ENCODE measurements at places on chromosomes 5 and 9.

DNA sequence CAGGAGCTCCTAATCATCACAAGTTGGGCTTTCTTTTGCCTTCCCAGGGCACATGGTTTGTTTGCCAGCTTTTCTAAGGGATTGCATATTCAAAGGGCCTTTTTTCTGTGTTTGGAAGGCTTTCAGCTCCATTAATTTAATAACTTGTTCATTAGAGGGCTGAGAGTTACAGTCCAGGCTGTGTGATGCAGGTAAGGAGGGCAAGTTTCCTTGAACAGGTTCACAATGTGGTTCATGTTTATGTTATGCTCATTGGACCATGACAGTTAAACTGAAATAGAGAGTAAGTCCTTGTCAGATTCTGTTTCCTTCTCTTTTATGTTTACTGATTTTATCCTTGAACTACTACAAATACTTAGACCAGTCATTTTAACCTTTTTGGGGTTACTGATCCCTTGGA is 174.4 kb downstream of the MARCHF11 start:
- no peak for DNase-seq

DNA sequence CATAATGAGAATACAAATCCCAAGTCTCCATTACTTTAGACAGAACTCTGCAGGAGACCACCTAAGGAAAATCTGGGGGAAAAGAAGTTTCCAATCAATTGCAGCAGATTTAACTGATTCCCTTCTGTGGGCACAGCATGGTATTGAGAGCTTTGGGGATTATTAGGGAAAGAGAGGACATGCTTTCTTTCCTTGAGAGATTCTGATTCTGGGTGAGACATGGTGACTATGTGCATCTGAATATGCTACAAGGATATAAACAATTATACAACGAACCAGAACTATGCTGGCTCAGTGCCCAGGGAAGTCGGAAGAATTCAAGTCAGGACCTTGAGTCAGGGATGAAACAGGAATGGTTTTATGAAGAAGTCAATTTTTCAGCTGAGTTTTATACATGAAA is 183.7 kb downstream of the PDE4D start:
- DNase-seq, result no peak

- no peak for DNase-seq
Observed at GRCh38 chr9:38359689-38360385, 32.7 kb upstream of the ALDH1B1 start.

- DNase-seq, result no peak
Observed at GRCh38 chr5:110903966-110904365, 165.2 kb downstream of the SLC25A46 start.

GRCh38 chr5:87081511-87082372 is 185.9 kb upstream of the RASA1 start:
- DNase-seq, result no peak

DNA sequence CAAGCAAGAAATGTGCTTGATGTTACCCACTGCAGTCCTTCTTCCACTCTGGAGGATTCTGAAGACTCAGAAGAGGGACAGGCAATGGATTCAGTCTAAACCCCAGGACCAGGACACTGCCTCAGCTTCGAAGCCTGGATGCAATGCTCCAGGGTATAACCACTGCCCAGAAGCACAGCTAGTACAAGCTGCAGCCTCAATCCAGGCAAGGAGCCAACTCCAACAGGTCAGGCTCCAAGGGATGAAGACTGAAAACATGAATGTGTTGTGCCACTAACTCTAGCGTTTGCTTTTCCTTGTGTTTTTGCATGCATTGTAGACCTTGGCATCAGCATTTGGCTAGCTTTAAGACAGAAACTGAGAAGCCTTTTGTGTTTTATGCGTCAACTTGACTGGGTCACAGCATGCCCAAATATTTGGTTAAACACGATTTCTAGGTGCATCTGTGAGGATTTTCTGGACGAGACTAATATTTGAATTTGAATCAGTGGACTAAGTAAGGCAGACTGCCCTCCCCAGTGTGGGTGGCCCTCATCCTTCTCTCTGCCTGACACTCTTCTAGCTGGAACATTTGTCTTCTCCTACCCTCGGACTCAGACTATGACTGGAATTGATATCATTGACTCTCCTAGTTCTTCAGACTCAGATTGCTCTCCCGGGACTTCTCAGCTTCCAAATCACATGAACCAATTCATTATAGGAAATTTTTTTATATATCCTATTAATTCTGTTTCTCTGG is 20.5 kb upstream of the GPX3 start:
- DNase-seq, result no peak

DNA sequence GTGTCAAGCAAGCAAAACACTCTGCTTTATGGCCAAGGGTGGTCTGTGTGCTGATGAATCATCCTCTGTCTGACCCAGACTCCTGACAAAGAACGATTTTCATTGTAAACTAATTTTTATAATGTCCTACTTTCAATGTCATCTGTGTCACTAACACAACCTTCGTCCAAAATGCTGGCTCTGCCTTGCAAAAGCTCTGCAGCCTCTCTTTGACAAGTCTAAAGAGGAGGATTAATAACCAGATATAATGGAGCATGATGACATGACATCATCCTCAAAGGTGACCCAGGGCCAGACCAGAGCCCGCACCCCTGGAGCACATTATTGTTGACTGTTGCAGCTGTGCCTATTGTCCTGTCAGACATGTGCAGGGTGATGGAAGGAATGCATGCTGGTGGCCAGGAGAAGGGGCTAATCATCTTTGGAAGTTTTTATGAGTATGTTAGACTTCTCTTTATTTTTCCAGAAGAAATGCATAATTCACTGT is 589.4 kb downstream of the NR2F1-AS1 start:
- no peak for DNase-seq

- no peak for DNase-seq
Observed at GRCh38 chr9:122819791-122820489, 8.4 kb downstream of the PDCL start.

DNA sequence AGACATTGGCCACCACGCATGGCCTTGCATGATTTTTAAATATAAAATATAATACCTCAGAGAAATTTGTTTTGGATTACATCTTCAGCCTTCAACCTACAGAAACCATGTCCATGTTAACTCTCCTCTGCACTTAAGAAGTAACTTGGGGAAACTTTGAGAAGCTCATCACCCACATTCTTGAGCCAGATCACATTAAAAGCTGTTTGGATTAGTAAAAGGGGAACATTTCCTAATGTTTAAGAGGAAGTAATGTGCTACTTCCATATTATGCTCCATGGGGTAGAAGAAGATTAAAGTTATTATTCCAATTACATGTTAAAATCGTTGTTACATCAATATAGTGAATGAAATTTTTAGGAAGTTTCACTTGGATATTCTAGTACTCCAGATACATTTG is 10.4 kb upstream of the CEP120 start:
- DNase-seq, result no peak

GRCh38 chr5:157874861-157875260 is 15.9 kb upstream of the CLINT1 start:
- DNase-seq, result no peak

GRCh38 chr5:178533136-178533535 is 57.1 kb downstream of the COL23A1 start:
- no peak for DNase-seq

GRCh38 chr9:89252651-89253267 is 58.2 kb upstream of the CKS2 start:
- DNase-seq, result no peak

GRCh38 chr5:157556615-157557418 is 18.8 kb downstream of the ADAM19 start:
- DNase-seq, result no peak

DNA sequence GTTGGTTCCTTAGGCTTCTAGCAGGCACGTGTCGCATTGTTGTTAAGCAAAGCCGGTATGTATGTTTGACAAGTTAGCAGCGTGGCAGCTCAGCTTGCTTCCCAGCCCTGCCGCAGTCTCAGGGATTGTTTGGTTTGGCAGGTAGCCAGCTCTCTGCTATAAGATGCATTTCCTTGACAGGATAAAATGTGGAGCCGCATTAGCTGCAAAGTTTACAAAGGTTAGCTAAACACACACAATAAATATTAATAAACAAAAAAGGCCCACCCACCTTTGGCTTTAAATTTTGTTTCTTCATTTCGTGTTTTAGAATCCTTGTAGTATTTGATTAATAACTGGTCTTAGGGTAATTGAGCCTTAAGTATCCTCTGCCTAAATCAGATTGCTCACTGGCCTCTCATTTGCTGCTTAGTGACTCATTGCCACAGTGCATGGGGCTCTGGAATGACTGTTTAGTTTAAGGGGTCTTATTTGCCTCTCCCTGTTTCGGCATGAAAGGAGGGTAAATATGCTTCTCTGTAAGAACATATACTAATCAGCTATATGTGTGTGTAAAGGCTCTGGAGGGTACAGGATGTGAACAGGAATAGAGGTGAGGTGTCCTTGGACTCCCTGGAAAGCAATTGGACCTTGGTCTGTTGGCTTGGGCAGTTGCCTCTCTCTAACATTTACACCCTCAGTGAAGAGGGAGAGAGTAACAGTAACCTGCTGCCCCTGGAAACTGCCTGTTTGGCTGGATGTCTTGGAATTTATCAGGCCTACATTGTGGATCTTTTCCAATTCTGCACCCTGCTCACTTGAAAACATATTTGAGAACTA is 122.0 kb downstream of the GDNF start:
- no peak for DNase-seq
